AG04449 (cell line): ENCODE measurements at places on chromosomes 12 and 14.

DNA sequence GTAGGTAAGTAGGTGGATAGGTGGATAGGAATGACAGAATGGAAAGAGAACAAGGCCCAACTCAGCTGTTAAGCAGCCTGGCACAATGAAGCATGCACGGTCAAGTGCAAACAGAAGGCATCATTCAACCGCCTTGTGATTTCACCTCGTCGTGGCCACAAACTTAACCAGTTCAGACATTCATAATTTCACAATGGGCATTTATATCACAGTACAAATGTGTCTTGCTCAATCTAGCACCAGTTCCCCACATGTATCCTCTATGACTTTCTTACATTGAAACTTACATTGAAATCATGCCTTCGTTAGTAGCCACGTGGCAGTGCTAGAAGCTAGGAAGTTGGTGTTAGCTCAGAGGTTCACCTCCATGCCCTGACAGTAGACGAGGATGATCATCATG lies 207.5 kb downstream of the ETV6 start:
- DNase-seq, result no peak

DNA sequence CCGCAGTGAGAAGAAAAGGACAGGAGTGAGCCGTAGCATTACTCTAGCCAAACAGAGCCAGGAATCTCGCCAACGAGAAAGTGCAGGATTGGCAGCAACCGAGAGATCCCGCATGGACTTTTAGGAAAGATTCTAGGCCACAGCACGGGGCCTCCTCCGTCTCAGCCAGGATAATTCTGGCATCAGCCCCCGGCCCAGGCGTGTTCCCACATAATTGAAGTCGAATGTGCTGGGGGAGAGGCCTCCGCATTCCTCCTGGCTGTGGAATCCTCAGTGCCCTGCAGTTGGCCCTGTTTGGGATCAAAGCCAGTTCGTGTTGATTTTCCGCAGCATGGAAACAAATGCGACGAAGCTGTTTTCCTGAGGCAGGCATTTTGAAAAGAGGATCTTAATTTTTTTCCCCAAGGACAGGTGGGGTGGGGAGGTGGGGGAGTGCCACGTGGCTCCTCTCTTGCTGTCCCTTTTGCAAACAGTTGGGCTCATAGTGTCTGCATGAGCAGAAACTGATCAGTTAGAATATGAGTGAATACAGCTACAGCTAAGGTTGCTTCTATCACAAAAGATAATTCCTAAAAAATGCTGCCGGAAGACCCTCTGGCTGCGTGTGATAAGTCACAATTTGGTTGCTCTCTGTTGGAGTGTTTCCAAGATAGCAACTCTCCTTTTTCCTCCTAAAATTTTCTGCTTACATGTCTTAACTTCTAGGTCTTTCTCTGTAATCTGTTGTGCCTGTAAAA lies 37.3 kb upstream of the ATXN2 start:
- peak; percentile 46 for DNase-seq

DNA sequence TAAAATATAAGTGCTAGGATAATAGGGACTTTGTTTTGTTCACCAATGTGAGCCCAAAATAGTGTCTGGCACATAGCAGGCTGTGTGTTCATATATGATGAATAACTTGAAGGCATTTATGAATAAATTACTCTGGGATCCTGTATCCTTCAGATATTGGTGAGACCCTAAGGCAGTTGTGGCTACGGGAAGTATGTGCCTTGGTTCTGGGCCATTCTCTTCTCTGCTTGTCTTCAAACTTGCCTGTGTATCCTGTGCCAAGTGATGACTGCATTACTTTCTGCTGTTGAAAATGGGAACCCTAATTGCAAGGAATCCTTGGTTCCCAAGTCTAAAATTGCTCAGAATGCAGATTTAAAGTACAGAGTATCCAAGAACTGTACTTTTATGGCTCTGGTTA lies 67.6 kb upstream of the KTN1 start:
- peak; percentile 33 for DNase-seq

- no peak for DNase-seq
These were observed 2.9 kb downstream of the NEK9 start for GRCh38 chr14:75123991-75124390.

DNA sequence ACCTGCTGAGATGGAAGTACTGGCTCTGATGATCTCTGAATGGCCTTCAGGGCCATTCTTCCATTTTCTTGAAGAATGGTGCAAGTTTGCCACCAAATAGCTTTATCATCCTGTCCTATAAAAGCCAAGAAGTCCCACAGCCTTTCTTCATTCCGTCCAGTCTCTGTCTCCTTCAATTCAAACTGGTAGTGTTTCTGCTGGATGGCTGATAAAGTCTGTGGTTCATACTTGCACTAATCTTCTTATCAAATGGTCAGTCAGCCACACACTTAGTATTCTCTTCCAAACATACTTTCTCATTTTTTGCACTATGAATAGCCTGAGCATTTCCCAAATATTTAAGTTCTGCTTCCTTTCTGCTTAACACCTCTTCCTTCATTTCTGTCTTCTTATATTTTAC lies 39.4 kb upstream of the BEGAIN start:
- DNase-seq, result no peak

DNA sequence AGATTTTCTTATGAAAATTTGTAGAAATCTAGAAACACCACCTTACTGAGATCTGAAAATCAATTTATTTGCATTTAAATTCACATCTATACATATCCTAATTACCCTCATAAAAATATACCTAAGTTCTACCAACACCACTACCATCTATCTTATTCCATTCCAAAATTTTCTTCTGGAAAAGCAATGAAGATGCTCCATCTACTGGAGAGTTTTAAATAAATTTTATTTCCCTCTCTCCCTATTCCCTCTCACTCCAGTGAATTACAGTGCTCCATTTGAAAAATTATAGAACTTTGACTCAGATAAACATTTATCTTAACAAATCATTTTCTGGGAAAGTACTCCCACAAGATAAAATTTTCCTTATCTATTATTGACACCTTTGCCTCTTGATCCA lies 2.3 kb upstream of the C14orf39 start:
- no peak for DNase-seq

- DNase-seq, result no peak
These were observed 77.1 kb downstream of the PTPN21 start for GRCh38 chr14:88477513-88478250.

GRCh38 chr14:51521764-51522163 lies 129.9 kb upstream of the FRMD6 start:
- peak; percentile 88 for DNase-seq

- DNase-seq, result no peak
These were observed 210.6 kb upstream of the EGLN3 start for GRCh38 chr14:34161351-34162082.

DNA sequence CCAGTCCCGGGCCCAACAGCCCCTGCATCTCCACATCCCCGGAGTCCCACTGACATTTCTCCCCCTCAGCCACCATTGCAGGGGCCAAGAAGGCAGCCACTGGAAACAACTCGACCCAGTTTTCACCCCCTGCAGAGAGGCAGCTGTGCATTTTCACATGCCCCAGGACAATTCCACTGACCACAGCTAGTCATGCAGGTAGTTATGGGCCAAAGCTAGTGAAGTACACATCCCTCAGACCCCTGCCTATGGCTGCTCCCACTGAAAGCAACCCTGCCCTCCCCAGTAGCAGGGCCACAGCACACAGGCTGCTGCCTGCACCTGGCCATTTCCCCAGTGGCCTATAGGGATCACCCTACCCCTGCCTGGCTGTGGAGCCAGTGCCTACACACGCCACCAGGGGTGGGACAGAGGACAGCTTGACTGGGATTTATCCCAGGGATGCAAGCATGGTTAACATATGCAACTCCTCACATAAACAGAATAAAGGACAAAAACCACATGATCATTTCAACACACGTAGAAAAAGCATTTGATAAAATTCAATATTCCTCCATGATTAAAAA lies 154.0 kb downstream of the NDUFA12 start:
- no peak for DNase-seq

GRCh38 chr14:44866770-44867169 lies 95.0 kb downstream of the KLHL28 start:
- DNase-seq, result no peak

- no peak for DNase-seq
These were observed 16.4 kb downstream of the ACTN1 start for GRCh38 chr14:68962681-68963080.

GRCh38 chr12:106079148-106079738 lies 59.5 kb downstream of the NUAK1 start:
- DNase-seq, result no peak
